ENCODE measurements at places on chromosomes 3 and 15. TPM values are rescaled to one million over a fixed set of nuclear protein-coding genes. Genes with fewer than 3 reads are reported as not detected.

- DNase-seq: peak; percentile 90
Measured at GRCh38 chr15:74631935-74632560, 16.4 kb downstream of the CLK3 start.

GRCh38 chr15:36778531-36778930 lies 199.1 kb downstream of the CDIN1 start:
- no peak for DNase-seq

- DNase-seq: no peak
Measured at GRCh38 chr3:150330174-150330573, 77.9 kb upstream of the TSC22D2 start.

- no peak for DNase-seq
Measured at GRCh38 chr3:169305460-169305859, 358.1 kb downstream of the MECOM start.

GRCh38 chr3:31532587-31533168 lies at the start of gene STT3B:
Gene STT3B, plus strand, starts transcription at chr3:31532925. Its CDS starts 74 bp downstream, at chr3:31532999.
- DNase-seq: peak; percentile 88

DNA sequence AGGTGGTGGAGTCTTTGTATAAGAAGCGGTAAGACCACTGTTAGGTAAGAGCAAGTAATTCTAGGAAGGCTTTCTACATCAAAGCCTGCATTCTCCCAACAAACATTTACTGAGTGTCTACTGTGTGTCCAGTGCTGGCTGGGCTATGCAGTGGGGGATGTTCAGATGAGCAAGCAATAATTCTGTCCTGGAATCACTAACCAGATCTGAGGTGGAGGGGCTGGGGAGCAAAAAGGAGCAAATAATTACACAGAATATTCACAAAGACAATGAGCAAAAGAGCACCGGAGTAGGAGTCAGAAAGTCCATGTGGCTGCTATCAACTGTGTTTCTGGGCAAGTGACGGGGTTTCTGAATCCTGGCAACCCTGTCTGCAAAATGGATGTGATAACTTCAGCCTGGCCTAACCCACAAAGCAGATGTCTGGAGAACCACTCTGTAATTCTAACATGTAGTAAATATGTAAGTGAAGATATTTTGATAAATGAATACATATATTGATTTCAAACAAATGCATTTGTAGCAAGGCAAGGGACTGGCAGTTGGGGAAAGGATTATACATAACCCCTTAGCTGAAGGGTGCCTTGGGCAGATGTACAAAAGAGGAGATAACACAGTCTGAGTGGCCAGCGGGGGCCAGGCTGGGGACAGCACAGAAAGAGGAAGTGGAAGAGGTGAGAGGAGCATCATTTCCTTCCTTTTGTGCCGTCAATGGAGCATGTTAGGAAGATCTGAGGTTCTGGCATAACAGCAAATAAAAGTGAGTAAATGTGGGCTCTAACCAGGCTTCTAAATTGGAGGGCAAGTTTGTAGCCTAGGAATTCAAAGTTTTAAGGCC lies 28.8 kb downstream of the CYP8B1 start:
- no peak for DNase-seq

DNA sequence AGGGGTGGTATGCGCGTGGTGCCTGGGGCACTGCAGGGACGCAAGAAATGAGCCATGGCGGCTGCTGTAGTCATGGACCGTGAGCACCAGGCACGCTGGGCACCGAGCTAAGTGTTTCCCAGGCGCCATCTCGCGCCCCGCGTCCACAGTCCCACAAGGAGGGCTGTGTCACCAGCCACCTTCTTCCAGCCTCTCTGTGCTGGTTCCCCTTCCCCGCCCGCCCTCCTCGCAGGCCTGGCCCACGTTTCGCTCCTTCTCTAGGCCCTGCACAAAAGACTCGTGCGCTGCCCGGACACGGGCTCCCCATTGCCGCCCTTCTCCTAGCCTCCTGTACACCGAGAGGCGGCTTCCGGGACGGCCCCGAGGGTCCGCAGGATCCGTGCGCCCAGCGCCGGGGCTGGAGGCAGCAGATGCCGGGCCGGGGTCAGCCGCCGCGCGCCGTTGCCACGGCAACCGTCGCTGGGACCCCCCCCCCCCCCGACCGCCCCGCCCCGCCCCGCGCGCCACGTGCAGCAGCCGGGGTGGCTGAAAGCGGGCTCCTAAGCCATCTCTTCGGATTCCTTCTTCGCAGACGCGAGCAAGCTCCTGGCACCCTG lies 113.4 kb downstream of the SRGAP3 start:
- peak; percentile 97 for DNase-seq

DNA sequence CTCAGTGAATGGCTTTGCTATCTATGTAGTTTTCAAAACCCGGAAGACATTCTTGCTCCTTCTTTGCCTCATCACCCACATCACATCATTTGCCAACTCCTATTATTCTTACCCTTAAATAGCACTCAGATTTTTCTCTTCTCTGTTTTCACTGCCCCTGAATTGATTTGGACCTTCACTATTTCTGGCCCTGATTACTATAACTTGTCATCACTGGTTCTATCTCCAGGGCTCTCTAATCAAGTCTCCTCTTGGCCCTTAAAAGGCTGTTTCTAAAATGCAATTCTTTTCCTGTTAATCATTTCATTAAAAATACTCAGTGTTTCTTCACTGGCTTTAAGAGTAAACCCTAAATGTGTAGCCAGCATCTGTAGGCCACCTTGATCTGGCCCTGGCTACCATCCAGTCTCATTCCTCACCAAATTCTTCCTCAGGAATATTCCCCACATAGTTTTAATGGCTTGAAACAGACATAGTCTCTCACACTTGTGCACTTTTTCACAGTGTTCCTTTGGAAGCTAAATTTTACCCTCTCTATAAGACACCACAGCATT lies 437.1 kb upstream of the CBLB start:
- no peak for DNase-seq

- DNase-seq: no peak
Measured at GRCh38 chr15:48796930-48797329, 13.9 kb downstream of the CEP152 start.

DNA sequence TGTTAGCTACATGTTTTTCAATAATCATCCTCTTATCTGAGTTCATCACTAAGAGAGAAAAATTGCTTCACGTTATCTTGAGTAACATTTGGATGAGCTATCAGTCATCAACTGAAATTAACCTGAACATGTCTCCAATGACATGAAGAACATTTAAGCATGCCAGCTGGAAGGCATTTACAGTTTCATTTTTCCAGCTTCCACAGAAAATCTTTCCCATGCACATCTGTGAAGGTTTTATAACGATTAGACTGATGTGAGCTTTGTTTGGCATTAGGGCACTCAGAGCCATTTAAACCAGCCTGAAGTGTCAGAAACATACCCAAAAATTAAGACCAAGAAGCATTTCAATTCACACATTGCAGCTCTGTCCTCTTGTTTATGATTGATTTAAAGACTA lies 235.8 kb upstream of the ARHGEF26 start:
- DNase-seq: no peak

DNA sequence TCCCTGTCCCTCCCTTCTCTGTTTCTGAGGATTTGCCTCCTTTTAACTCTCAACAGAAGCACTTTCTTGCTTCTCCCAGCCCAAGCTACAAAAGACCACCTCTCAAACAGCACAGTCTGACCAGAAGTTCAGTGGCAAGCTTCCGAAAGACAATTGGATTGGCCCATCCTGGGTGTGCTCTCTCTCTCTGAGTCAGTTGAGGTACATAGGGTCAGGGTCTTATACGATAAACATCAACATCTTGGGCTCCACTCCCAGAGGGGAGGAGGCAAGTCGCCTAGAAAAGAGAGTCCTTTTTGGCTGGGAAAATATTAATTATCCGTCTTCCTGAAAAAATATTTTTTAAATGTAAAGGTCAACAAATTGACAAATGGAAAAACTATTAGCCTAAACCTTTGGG lies 155.8 kb downstream of the TMCO5A start:
- no peak for DNase-seq

DNA sequence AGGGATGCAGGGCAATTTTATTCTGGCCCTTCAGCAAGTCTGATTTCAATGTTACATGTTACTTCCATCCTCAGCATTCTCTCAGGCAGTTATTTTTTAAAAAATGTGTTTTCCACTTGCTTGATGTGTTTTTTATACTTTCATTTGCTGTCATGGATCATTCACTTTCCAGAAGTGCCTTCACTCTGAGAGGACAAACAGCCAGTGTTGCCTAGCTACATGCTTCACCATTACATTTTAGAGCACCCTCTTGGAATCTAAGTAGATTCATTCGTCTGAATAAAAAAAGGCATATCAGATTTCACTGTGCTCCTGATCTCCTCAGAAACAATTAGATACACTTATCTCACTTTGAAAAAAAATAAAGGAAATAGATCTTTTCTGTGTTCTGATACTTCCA lies 93.6 kb upstream of the POU1F1 start:
- no peak for DNase-seq

GRCh38 chr15:84659904-84660781 lies 2.1 kb upstream of the NMB start:
- DNase-seq: peak; percentile 21

- peak; percentile 73 for DNase-seq
Measured at GRCh38 chr15:69988541-69989225, 109.0 kb downstream of the TLE3 start.

DNA sequence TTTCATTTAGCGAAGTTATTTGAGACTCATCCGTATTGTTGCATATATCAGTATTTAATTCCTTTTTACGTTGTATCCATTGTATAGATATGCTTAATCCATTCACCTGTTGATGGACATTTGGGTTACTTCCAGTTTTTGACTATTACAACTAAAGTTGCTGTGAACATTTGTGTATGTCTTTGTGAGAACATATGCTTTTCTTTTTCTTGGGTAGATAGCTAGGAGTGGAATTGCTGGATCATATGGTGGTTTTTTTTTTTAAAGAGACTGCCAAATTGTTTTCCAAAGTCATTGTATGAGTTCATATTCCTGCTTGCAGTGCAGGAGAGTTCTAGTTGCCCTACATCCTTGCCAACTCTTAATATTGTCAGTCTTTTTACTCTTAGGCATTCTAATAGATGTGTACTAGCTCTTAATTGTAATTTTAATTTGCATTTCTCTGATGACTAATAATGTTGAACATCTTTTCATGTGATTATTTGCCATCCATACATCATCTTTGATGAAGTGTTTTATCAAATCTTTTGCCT lies 37.3 kb downstream of the NR2C2 start:
- no peak for DNase-seq

DNA sequence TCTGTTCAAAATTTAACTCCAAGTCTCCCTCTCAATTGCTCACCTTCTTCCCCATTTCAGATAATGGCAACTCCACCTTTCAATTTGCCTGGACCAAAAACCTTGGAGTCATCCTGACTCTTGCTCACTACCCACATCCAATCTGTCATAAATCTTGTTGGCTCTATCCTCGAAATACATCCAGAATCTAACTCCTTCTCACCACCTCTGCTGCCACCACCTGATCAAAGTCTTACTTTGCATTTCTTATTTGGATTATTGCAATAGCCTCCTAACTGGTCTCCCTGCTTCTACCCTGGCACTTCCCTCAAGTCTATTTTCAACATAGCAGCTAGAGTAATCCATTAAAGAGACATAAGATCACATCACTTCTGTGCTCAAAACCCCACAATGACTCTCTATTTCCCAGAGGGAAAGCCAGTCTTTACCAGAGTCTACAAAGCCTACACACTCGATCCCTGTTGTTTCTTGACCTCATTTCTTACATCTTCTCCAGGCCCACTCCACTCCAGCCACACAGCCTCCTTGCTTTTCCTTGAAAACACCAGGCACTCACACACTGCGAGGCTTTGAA lies 86.6 kb downstream of the GPR156 start:
- DNase-seq: no peak

DNA sequence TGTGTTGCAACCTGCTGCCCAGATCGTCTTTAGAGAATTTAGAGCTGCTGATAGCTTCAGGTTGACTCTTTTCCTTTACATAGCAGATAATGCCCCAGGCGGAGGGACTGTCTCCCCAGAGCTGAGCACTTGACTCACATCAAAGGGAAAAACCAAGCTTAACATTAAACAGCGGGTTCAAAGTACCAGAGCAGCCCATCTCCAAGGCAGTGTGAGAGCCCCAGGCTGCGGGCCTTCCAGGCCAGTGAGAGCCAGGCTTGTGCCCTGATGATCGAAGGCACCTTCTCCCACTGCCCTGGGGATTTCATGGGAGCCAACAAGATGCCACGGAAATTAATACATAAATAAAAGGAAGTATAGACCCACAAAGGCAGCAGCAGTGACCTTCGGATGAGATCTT lies 275.6 kb downstream of the XXYLT1 start:
- DNase-seq: no peak

DNA sequence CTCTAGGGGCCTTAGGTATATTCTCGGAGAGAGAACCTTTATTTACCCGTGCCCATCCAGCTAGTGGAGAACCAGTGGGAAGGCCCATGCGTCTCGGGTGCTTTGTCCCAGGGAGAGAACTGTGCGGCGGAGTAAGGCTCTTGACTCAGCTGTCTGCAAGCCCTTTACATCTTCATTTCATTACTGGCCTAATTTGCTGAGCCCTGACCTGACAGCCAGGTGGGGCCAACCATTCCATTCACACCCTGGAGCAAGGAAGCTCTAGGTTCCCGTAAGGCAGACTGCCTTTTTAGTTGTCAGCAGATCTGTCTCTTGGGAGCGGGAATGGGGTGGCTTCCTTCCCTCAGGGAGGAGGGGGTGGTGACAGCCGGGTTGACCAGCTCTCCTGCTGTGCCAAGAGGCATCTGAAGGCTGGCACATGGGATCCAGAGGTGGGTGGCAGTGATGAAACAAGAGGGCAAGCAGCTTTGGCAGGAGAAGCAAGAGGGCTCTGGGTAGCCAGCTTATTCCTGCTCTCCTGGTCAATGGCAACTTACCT lies 36.4 kb downstream of the SV2B start:
- no peak for DNase-seq

DNA sequence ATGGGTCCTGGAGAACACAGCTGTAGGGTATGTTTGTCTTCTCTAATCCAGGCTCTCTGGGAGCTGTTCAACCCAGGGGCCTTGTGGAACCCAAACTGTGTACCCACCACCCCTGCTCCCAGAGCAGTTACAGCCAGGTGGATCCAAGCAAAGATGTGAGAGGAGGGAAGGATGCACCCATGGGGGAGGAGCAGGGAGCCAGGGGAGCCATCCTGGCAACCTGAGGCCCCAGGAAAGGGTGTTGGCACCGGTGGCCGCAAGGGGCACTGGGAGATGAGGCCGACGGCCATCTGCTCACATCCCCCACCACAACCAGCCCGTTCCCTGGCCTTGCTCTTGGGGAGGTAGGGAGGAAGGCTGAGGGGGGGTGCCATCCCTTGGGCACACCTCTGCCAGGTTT lies 43.2 kb downstream of the CMTM6 start:
- DNase-seq: no peak

GRCh38 chr3:154188846-154189245 lies 67.7 kb downstream of the ARHGEF26 start:
- DNase-seq: no peak

- no peak for DNase-seq
Measured at GRCh38 chr3:190158261-190158660, 37.6 kb upstream of the P3H2 start.

GRCh38 chr3:146217324-146217723 lies 33.6 kb downstream of the PLSCR4 start:
- DNase-seq: no peak

Gene FBXW12
- total RNA-seq: 0.07 TPM

Gene SLC12A6
- total RNA-seq: 4.9 TPM

Gene IL17RE
- 1.5 TPM for total RNA-seq

Gene ANKRD63
- total RNA-seq: 0.45 TPM

Gene ZNF662
- total RNA-seq: not detected

Gene NEK10
- 0.30 TPM for total RNA-seq

Gene COPB2
- total RNA-seq: 134 TPM

Gene EFCC1
- 0.81 TPM for total RNA-seq

Gene ZNF80
- total RNA-seq: not detected

Gene ZNF501
- 0.04 TPM for total RNA-seq

Gene SCG5
- 6.0 TPM for total RNA-seq

Gene KLHL24
- total RNA-seq: 48.7 TPM

Gene PDCD6IP
- 74.4 TPM for total RNA-seq

Gene ISLR
- 15.1 TPM for total RNA-seq

Gene TMEM40
- total RNA-seq: not detected
